Psoas muscle (tissue), 8 donors: ENCODE measurements at places on chromosomes 1 and 21. TPM values are rescaled to one million over a fixed set of nuclear protein-coding genes. Genes with fewer than 3 reads are reported as not detected.
A peak's percentile ranks its signal among the peaks of the same experiment; 100 is the strongest.

GRCh38 chr1:2099886-2100779 lies 49.9 kb downstream of the PRKCZ start:
- no peaks in the 10 kb centered on the region for H3K4me1 ChIP-seq
- H3K27me3 ChIP-seq: peaks cover 39% of the 10 kb centered on the region
- no peak overlapping the region for H3K4me3 ChIP-seq
- H3K27ac ChIP-seq: no peak overlapping the region
- no peaks in the 10 kb centered on the region for H3K36me3 ChIP-seq

- peaks cover 7% of the 10 kb centered on the region for H3K27me3 ChIP-seq
- peak overlapping the region; percentile 83 for H3K27ac ChIP-seq
- no peak for DNase-seq
- H3K4me1 ChIP-seq: peaks cover 11% of the 10 kb centered on the region
These were observed 423 bp downstream of the URB1 start for GRCh38 chr21:32392299-32392879.

GRCh38 chr1:160159846-160160245 lies 8.4 kb downstream of the ATP1A4 start:
- H3K4me1 ChIP-seq: no peaks in the 10 kb centered on the region
- H3K27me3 ChIP-seq: no peaks in the 10 kb centered on the region
- no peak overlapping the region for H3K27ac ChIP-seq
- no peak overlapping the region for H3K4me3 ChIP-seq

- H3K27ac ChIP-seq: no peak overlapping the region
- no peaks in the 10 kb centered on the region for H3K27me3 ChIP-seq
- DNase-seq: no peak
- H3K36me3 ChIP-seq: no peaks in the 10 kb centered on the region
- no peak overlapping the region for H3K4me3 ChIP-seq
- no peaks in the 10 kb centered on the region for H3K4me1 ChIP-seq
These were observed 78.1 kb downstream of the KIF26B start for GRCh38 chr1:245232931-245233330.

GRCh38 chr1:53643041-53643880 lies 95.7 kb downstream of the GLIS1 start:
- H3K4me1 ChIP-seq: no peaks in the 10 kb centered on the region
- no peak for DNase-seq
- no peaks in the 10 kb centered on the region for H3K27me3 ChIP-seq

DNA sequence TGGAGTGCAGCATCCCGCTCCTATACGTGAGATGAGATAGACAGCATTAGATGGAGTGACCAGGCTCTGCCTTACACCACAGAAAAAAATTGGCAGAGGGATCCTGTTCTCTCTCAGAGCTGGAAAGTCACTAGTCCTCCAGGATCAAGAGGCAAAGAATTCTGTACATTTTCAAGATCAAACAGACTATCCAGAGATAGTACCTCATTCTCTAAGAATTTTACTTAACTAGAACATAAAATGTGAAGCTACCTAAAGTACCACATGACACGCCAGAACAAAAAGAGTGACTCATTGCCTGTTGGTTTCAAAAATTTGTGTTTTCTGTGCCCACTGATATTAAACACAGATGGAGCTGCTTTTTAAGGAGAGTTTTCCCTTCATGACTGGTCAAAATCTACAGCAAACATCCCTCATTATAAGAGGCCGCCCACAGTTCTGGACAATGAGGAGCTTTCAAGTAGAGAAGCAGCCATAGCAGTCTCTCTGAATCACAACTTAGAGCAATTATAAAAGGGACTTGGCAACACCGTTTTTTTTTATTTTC lies 32.3 kb downstream of the CD160 start:
- peaks cover 16% of the 10 kb centered on the region for H3K36me3 ChIP-seq
- H3K27ac ChIP-seq: no peak overlapping the region
- H3K4me3 ChIP-seq: no peak overlapping the region
- no peak for DNase-seq
- H3K27me3 ChIP-seq: no peaks in the 10 kb centered on the region

- no peak for DNase-seq
- H3K36me3 ChIP-seq: no peaks in the 10 kb centered on the region
- H3K4me3 ChIP-seq: no peak overlapping the region
These were observed 12.5 kb upstream of the PKP1 start for GRCh38 chr1:201270616-201271390.

DNA sequence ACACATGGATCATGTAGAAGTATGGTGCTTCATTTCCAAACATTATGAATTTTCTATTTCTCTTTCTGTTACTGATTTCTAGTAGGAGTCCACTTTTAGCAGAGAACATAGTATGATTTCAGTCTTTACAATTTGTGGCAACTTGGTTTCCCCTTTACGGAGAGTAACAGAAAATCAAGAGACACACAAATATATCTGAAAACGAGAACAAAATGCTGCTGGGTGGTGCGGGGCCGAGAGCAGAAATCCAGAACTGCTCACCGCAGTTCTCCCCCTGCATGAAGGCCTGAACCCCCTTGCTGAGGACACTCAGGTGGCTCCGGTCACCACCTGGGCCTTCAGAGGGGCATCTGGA lies 94.5 kb upstream of the FMN2 start:
- no peaks in the 10 kb centered on the region for H3K27me3 ChIP-seq
- no peak overlapping the region for H3K27ac ChIP-seq
- no peak for DNase-seq
- H3K4me1 ChIP-seq: no peaks in the 10 kb centered on the region
- no peak overlapping the region for H3K4me3 ChIP-seq

DNA sequence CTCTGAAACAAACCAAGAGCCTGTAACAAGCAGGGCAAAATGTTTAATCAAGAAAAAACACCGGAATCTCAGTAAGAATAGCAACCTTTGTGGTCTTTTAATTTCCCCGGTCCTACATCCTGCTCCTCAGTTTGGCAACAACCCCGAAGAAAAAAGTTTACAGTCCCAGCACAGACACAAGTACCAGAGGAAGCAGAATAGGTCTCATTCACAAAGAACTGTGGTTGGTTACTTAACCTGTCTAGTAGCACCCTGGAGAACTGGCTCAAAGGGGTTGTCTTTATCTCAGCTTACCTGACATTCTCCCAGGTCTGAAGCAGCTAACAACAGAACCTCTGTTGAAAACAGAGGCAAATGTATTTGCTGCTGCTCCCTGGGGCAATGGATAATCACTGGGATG lies 399.3 kb downstream of the AJAP1 start:
- H3K4me1 ChIP-seq: no peaks in the 10 kb centered on the region
- peaks cover 2% of the 10 kb centered on the region for H3K27me3 ChIP-seq
- H3K36me3 ChIP-seq: no peaks in the 10 kb centered on the region
- DNase-seq: no peak
- no peak overlapping the region for H3K27ac ChIP-seq
- H3K4me3 ChIP-seq: no peak overlapping the region

- H3K4me1 ChIP-seq: no peaks in the 10 kb centered on the region
- DNase-seq: no peak
- H3K27me3 ChIP-seq: no peaks in the 10 kb centered on the region
- H3K4me3 ChIP-seq: no peak overlapping the region
- no peak overlapping the region for H3K27ac ChIP-seq
These were observed 157.5 kb downstream of the COP1 start for GRCh38 chr1:176049582-176049981.

DNA sequence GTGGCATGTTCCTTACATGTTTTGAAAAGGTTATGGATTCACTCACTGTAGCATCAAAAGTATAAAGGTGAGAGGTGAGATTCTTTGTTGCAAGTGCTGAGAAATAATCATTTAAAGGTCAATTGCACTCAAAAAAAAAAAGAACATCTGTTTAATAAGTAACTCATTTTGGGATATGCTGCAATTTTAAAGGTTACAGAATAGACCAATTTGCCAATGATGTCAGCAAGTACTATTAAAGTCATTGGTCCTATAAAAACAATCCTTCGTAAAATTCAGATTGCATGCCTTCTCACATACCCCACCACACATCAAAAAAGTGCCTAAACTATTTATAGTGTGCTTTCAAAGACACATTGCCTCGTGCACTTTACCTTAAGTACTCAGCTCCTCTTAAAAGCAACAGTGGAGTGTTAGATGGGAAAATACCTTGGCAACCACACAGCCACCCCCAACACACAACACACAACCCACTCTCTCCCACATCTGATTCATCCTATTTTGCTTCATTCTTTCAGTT lies 218.2 kb upstream of the ADGRL2 start:
- H3K27ac ChIP-seq: no peak overlapping the region
- H3K4me3 ChIP-seq: no peak overlapping the region
- H3K4me1 ChIP-seq: no peaks in the 10 kb centered on the region
- DNase-seq: no peak
- no peaks in the 10 kb centered on the region for H3K27me3 ChIP-seq

- no peak for DNase-seq
- no peak overlapping the region for H3K27ac ChIP-seq
- no peaks in the 10 kb centered on the region for H3K27me3 ChIP-seq
- no peak overlapping the region for H3K4me3 ChIP-seq
- no peaks in the 10 kb centered on the region for H3K36me3 ChIP-seq
- H3K4me1 ChIP-seq: no peaks in the 10 kb centered on the region
These were observed 12.5 kb downstream of the BPNT1 start for GRCh38 chr1:220076861-220077762.

DNA sequence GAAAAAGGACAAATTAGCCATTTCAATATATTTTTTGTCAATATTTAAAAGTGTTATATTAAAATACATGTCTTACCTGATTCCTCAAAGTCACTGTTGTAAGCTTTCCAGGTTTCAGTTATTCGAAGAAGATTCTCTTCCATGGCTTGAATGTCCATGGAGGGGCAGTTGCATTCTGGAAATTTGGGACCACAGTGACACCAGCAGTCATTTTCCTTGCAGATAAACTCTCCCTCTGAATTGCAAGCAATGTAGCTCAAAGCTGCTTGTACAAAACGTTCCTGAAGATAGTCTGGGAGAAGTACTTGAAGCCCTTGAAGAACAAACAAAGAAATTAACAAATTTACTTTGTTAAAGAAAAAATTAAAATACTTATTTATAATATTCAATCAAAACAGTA lies 251.7 kb downstream of the BRINP3 start:
- H3K27me3 ChIP-seq: no peaks in the 10 kb centered on the region
- no peaks in the 10 kb centered on the region for H3K36me3 ChIP-seq
- H3K4me3 ChIP-seq: no peak overlapping the region
- no peak overlapping the region for H3K27ac ChIP-seq
- no peaks in the 10 kb centered on the region for H3K4me1 ChIP-seq
- DNase-seq: no peak

Gene OSCP1
- total RNA-seq: 3.9 TPM

Gene AMY1A
- not detected for total RNA-seq

Gene VPS26C
- 42.1 TPM for total RNA-seq

Gene RABGGTB
- total RNA-seq: 61.4 TPM

Gene OR2L8
- not detected for total RNA-seq

Gene SPRR2A
- not detected for total RNA-seq

Gene RHD
- total RNA-seq: 0.12 TPM

Gene PARS2
- 3.5 TPM for total RNA-seq

Gene ATP1A4
- 0.26 TPM for total RNA-seq

Gene LDLRAD1
- total RNA-seq: not detected

Gene TEX38
- total RNA-seq: not detected

Gene UBR4
- total RNA-seq: 142 TPM

Gene ANKRD65
- 2.4 TPM for total RNA-seq

Gene LCE1E
- total RNA-seq: not detected
